ENCODE measurements at places on chromosomes 2 and 18.

- no peak for DNase-seq
Observed at GRCh38 chr2:240250150-240250984, 109.9 kb upstream of the OTOS start.

DNA sequence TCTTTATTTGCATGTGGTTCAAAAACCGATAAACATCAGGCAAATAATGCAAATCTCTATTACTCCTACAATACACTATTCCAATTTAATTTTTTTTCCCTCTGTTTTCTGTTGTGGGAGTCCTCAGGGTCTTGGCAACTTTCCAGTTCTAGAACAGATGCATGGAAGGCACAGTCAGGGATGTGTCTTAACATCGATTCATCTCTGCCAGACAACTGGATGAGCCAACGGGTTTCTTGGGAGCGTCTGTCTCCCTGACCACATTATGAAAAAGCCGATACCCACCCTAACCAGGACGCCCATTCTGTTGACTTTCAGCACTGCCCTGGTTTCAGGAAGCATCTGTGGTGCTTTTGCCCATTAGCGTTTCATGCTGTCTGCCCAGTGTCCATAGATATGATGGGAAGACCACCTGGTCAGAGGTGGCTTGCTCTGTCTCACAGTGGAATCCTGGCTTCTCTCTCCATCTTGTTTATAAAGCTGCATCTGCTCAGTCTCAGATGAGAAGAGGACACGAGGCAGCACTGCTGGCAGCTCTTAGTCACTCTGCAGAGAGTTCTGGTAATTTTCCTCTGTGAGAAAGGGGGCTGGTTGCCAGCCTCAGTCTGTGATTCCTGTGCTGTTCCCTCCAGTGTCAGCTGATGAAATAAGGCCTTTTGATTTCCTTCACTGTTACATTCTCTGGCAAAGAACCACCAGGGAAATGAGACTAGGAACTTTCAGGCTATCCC lies 57.9 kb upstream of the KCNE4 start:
- peak; percentile 97 for DNase-seq

- DNase-seq = no peak
Observed at GRCh38 chr18:13247506-13247905, 28.9 kb downstream of the LDLRAD4 start.

GRCh38 chr2:45833301-45833967 lies 182.0 kb downstream of the PRKCE start:
- no peak for DNase-seq

DNA sequence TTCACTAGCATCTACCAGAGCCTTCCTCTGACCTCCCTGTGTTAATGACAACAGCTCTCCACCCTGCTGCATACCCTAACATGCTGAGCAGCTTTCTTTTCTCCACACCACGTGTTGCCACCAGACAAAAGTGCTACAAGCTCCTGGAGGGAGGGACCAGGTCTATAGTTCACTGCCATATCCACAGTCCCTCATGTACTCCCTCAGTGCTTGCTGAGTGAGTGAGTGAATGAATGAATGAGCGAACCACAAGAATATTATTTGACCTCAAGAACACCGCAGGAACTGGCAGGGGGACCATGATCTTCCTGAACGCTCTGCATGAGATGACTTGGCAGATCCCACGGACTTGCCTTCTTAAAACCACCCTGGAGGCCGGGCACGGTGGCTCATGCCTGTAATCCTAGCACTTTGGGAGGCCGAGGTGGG lies 47.4 kb upstream of the CAB39 start:
- DNase-seq = no peak

DNA sequence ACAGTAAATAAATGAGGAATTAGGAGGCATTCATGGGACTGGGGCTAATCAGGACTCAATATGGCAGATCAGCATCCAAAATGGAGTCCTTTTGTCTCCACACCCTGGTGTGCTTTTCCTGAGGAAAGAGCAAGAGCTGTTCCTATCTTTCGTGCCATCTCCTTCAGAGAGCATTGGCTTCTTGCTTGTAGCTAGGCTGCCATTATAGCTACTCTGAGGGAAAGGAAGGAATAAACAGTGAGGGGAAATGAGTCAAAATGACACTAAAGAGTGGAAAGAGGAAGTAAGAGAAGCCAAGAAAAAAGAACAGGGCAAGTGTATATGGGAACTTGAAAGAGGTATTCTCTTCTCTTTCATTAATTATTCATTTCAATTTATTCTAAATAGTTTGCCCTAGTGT lies 8.4 kb upstream of the NMI start:
- no peak for DNase-seq

DNA sequence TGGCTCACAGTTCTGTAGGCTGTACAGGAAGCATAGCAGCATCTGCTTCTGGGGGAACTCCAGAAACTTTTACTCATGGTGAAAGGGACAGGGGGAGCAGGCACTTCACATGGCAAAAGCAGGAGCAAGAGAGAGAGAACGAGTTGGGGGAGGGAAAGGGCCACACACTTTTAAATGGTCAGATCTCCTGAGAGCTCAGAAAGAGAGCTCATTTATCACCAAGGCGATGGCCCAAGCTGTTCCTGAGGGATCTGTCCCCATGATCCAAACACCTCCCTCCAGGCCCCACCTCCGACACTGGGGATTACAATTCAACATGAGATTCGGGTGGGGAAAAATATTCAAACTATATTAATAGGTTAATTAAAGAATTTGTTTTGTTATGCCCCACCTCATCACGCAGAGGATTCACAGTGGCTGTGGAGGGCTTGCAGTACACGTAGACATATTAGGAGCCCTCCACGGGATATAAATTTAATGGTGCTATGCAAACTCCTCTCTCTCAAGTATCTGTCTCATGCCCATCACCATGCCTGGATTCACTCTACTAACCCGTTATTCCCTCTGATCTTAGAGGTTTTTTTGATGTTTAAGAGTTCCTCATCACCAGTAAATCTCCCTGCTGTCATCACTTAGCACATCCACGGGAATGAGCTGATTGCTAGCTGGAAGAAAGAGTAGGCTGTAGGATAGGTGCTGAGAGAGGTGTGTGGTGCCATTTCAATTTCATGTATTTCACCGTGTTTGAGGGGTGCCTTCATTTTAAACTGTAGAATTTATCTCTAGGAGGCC lies 84.5 kb upstream of the ARHGAP28 start:
- DNase-seq = no peak

DNA sequence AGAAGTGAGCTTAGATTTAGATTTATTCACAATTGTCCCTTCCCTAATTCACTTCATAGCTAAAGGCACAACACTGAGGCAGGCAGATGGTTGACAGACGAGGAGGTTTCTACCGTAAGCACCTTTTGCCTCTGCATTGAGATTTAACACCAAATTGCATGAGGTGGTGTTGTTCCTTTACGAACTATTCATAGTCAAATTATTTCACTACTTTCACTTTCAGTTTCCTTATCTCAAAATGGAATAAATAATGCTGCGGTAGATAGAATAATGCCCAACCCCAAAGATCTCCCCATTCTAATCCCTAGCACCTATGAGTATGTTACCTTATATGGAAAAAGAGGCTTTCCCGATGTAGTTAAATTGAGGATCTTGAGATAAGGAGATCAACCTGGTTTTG lies 58.9 kb upstream of the LINC00305 start:
- DNase-seq = no peak

DNA sequence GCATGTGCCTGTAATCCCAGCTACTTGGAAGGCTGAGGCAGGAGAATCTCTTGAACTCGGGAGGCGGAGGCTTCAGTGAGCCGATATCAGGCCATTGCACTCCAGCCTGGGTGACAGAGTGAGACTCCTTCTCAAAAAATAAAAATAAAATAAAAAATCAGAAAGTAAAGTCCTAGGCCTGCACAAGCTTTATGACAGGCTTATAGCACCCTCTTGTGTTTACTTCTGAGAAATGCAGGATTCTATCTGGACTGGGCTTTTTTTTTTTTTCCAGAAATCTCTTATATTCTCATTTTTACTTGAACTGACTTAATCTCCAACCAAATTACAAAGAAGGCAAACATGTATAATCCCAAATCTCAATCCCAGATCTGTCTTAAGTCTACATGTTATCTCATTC lies 26.1 kb upstream of the REG3G start:
- DNase-seq = peak; percentile 18

- DNase-seq = peak; percentile 68
Observed at GRCh38 chr2:193332941-193333340, 1138.2 kb upstream of the TMEFF2 start.

DNA sequence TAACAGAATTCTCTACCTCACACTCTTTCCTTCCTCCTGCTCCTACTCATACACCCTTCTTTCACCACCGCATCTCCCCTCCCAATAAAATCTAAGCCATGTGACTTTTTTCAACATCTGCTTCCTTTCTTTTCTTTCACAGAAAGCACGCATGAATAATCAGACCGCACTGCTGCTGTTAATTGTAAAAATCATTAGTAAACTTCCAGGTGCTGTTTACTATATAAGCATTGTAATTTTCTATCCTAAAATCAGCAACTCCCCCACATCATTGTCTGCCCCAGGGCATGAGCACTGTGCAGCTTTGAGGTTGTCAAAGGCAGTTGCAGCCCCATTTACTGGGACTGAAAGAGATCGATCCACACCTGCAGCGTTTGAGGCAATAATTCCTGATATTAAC lies 782.6 kb upstream of the ID2 start:
- no peak for DNase-seq

DNA sequence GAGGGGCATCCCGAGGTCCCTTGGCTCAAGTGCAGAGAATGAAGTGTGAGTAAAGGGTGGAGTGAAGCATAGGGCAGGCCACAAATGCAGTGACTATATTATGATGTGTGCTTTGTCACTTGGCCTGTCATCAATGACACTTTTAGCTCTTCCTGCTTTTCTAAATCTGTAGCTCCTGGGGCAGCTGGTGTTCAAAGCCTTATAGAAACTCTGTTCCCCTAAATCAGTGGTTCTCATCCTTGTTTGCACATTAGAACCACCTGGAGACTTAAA lies 135.6 kb upstream of the LGALSL start:
- DNase-seq = no peak

- no peak for DNase-seq
Observed at GRCh38 chr2:130916438-130916705, 79.7 kb downstream of the ARHGEF4 start.

DNA sequence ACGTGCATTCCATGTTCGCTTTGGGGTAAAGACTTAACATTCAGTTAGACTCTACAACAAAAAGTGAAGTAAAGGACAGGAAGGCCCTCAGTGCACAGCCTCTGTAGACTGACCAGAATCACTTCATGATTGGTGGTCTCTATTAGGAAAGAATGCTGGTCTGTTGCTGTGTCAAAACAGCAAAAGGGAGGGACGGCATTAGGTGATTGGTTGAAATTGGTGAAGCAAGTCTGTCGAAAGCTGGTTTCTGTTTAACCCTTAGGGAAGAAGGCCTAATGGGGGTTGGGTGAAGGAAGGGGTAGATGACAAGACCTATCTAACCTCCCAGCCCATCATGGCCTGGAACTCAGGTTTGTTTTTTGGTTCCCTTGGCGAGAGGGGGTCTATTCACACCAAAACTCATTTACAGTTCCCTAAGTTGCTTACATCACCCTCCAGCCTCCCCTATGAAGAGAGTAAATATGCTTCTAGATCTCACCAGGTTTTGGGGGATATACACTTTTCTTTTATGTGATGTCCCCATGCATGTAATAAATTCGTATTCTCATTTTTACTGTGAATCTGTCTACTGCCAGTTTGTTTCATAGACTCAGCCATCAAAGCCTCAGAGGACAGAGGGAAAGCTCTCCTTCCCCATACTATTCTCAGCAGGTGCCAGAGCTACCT lies 65.6 kb downstream of the TMEM17 start:
- no peak for DNase-seq

DNA sequence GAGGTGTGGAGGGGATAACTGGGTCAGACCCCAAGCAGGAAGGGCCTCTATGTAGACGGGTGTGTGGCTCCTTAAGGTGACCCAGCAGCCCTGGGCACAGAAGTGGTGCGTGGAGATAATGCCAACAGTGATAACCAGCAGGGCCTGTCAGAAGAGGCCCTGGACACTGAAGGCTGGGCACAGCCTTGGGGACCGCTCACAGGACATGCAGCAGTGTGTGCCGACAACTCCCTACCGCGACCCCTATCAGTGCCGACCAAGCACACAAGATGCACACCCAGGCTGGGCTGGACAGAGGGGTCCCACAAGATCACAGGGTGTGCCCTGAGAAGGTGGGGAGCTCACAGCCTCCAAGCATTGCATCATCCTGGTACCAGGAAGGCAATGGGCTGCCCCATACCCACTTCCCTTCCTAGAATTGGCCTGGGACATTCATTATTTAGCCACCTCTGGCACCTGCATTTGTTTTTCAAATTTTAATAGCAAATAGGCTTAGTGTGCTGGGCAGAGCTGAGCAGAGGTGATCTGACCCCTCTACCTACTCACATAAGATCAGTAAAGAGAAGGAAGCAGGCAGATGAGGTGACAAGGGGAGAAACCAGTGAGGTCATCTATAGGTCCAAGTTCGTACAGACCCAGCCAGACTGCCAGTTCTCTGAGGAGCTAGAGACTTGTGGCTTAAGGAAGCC lies 55.2 kb downstream of the BCL11A start:
- DNase-seq = no peak

- no peak for DNase-seq
Observed at GRCh38 chr2:241390301-241391206, 34.5 kb downstream of the FARP2 start.

DNA sequence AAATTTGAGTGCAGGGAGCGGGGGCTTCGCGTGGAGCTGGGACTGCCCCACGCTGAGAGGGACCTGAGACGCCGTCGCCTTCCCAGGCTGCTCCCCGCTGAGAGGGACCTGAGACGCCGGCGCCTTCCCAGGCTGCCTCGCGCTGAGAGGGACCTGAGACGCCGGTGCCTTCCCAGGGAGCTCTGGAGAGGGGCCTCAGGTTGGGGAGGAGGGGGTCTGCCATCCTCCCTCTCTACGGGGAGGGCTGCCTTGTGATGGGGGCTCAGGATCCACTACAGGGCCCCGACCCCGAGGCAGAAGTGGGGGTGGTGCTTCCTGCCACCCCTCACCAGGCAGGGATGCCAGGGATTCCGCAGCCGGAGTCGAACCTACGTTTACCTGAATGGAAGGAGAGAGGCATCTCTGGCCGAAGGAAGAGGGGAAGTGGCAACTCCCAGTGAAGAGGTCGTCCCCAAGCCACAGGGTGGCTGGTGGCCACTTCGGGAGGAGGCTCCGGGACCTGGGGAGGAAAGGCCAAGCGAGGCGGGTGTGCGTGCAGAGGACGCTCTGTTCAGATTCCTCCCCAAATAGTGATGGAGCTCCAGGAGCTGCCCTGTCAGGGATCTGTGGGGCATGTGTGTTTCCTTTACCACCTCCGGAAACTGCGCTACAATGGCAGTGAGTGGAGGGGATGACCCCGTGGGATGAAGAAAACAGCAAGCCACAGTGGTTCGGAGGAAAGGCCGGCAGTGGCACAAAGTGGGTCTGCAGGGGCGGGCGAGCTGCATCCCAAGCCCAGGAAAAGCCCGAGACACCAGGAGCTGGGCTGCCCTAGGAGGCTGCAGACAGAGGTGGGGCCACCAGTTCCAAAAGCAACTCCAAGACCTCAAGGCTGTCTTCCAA lies 108.2 kb upstream of the CTDP1 start:
- DNase-seq = no peak

GRCh38 chr2:69932596-69932922 lies 17.6 kb downstream of the MXD1 start:
- DNase-seq = no peak

Measured in fibroblast of skin of back (primary cell).